Stimulated activated CD4-positive, alpha-beta T cell treated with anti-CD3 and anti-CD28 coated beads, TNF-alpha, amount 100 ng/mL, for 4 hours (primary cell): ENCODE measurements at places on chromosomes 4 and X.

DNA sequence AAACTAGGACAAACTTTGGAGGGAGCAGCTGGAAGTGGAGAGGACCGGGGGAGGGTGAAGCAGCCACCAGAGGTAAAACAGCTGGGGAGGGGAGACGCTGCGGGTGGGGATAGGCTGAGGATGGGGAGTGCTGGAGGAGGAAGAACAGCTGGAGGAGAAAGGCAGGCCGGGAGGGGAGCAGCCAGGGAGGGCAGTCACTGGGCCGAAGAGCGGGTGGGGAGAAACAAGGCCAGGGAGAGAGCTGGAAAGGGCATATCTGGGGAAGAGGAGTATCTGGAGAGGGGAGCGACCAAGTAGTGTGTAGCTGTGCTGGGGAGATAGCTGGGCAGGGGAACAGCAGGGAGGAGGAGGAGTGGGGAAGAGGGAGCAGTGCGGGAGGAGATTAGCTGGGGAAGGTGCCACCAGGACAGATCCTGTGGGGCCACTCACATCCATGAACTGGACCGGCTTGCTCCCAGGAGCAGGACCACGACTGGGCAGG lies 2.7 kb downstream of the SLC38A5 start:
- DNase-seq = no peak

DNA sequence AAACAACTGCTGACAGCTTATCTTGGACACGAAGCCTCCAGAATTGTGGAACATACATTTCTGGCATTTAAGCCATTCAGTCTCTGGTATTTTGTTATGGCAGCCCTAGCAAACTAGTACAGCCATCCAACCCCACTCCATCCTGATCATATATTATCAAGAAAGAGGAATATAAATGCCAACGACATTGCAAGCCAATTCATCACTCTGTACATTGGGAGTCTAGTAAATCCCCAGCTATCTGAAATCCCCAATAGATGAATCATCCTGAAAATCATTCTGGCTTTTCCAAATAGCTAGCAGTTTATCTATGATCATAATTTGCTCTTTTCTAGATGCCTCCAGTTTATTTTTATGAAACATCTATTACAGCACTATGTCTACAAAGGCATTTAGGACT lies 41.1 kb downstream of the FRMD7 start:
- DNase-seq = no peak

DNA sequence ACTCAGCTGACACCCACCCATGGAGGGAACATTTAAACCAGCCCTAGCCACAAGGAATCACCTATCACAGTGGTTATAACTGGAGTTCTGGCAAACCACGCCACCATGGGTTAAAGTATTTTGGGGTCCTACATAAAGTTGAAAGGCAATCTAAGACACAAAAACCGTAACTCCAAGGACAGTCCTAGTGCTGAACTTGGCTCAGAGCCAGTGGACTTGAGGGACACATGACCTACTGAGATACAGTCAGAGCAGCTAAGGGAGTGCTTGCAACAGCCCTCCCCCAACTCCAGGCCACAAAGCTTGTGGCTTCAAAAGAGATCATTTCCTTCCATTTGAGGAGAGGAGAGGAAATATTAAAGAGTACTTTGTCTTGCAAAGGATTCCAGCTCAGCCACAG lies 300.5 kb downstream of the FGF13 start:
- DNase-seq = no peak

GRCh38 chr4:185108185-185108584 lies 34.9 kb upstream of the SLC25A4 start:
- DNase-seq = no peak

DNA sequence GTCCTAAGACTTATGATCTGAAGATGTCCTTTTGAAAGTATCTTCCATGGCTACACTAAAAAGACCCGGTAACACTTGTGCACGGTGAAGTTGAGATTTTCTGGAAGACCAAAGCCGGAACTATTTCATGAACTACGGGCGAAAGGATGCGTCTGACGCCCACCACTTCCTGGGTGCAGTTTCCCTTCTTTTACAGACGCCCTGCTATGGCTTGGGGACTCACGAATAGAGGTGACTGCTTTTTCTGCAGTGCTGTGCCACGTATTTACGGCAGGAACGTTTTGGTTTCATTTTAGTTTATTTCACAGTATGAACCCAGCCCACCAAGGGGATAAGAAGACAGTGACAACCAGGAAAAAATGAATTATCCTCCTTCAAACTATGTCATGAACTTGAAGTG lies 180.4 kb downstream of the AFAP1 start:
- DNase-seq = peak; percentile 51

GRCh38 chrX:123504630-123505270 lies 228.1 kb downstream of the THOC2 start:
- no peak for DNase-seq

DNA sequence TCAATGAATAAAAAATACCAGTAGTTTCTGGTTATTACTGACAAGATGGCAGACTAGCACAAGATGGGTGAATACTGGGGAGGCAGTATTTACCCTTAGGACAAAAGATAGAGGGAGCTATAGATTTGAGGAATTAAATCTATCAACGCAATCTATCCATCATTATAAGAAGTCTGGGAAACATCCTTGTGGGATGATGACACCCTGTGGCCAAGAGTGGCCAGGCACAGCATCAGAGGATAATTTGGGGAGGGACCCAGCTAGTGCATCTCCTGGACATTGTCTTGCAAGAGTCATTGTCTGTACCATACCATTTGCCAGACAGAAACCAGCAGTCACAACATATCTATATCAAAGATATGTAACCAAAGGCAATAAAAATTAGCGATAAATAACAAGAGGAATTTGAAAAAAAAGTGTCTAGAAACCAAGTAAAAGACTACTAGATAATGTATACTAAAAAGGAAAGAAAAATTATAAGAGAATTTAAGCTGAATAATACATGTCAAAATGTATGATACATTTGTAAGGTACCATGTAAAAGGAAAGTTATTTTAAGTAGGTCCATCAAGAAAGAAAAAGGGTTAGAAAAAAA lies 22.9 kb downstream of the KCTD8 start:
- DNase-seq = no peak
